Hematopoietic multipotent progenitor cell treated with erythropoietin and hydrocortisone succinate and interleukin-3 and kit ligand, for 15 days (in vitro differentiated cells): ENCODE measurements at places on chromosomes 11 and 22.

- DNase-seq: no peak
These were observed 20.0 kb downstream of the KCNJ4 start for GRCh38 chr22:38435010-38435409.

DNA sequence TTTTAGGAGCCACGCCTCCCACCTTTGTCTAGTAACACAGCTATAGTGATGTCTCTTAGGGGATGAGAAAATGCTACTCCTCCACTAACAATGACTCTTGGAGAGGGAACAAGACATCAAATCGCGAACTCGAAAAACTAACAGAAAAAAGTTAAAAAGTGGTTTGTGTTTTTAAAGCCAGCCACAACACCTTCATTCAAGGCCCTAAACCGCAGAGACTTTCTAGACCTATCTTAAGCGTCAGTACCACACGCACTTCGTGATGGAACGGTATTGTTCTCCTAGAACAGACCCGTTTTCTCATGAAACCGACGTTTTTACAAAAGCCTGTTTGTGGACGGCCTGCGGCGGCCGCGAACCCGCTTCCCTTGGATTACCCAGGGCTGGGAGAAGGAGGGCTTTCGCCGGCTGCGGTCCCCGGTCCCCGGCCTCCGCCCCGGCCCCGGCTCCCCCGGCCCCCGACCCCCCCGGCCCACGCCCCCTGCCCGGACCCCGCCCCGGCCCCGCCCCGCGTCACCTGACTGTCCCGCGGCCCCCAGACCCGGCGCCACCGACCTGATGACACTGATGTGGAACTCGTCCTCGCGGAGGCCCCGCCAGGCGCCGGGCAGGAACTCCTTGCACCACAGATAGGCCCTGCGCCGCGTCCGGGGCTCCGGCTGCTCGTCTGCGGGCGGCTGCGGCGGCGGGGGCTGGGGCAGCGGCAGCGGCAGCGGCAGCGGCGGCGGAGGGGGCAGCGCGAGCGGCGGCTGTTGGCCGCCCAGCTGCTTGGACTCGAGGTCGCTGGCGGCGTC lies 718 bp downstream of the CHKA start:
- peak; percentile 35 for DNase-seq

DNA sequence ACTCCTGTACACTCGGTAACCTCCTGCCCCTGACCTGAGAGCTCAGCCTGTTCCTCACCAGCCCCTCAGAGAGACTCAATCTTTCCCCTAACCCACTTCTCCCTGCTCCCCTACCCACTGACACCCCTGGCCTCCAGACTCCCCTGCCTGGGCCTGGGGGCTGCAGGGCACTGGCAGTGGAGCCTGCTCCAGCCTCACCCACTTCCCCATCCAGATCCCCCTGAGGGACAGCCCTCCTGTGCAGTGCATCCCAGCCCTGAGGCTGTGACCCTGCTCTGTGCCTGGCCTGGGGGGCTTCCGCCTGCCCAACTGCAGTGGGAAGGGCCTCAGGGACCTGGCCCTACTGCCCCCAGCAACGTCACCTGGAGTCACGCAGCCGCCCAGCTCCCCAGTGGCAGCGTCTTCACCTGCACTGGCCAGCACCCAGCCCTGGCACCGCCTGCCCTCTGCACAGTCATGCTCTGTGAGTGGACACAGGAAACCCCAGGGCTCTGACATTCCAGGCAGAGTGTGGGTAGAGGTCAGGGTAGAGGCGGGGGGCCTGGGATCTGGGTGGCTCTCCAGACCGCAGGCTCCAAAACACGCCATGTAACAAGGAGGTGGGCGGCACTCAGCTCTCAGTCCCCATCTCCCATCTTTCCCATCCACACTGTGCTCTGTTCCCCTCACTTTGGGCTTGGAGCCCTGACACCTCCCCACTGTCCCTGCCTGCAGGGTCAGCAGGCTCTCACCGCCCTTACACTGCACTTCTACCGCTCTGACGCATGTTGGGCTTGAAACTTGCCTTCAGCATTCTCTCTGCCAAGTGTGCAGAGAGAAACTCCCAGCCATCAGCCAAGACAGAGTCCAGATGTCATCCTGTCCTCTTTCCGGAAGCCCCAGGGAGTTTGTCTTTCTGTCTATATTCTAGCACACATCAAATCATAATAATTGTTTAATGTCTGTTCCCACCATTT lies 5.1 kb downstream of the VSIG10L2 start:
- DNase-seq: no peak

DNA sequence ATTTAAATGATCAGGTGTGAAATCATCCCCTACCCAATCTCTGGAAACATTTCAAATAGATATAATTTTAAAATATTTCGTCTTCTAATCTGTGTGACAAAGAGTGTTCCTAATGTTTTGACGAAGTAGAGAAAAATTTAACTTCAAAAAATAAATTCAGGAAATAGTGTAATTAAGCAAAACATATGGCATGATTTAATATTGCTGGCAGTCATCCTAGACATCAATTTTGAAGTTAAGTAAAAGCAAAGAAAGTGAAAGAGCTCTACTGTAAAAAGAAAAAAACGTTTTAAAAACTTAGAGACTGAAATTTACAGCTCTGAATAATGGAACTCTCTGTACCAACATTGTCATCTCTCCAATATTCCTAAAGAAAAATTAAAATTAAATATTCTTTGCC lies 1062.3 kb downstream of the LRRC4C start:
- DNase-seq: no peak

DNA sequence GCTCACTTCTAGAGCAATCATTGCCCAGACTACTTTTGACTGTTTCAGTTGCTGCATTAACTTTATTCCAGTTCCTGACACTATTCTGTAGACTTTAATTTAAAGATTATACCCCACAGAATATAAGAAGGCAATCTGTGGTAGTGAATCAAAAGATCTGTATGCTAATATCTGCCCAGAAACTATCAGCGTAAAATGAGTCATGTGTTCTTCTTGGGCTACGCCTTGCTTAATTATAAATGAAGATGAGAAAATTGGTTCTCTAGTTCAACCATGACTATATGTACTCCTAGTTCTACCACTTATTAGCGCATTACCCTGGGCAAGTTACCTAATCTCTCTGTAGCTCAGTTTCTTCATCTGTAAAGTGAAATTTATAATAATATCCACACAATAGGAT lies 128.5 kb downstream of the CWF19L2 start:
- no peak for DNase-seq
